ENCODE measurements at places on chromosomes 5 and 9.

DNA sequence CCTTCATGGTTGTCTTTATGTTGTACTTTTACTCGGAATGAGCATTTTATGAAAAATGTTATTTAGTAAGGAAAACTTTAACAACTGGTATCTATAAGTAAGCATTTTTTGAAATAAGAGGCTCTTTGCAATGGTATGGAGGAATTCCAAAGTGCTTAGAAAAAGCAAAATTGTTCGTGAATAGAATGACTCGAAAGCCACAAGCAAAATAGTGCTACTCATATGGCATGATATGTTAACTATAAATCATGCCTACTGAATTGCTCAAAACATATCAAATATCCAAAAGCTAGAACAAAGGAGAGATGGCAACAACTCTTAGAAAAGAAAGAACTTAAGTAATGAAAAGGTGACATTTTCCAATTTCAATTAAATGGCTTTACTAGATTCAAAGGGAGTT, 216.3 kb downstream of the KIAA0825 start:
- no peak for DNase-seq

DNA sequence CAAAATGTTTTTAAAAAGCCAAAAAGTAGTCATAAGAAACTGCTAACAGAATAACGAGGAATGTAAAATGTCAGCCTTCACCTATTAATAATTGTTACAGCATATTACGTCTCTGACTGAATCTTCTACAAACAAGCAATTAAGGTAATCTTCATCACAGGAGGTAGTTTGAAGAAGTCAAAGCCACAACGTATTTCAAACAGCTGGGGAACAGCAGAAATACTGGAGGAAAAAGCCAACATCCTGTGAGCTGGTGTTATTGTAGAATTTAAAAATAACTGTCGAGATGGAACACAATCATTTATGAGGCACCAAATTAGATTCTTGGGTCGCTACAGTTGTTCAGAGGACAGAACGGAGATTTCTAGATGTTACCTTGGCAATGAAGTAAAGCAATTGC, 450.5 kb downstream of the AGTPBP1 start:
- no peak for DNase-seq

DNA sequence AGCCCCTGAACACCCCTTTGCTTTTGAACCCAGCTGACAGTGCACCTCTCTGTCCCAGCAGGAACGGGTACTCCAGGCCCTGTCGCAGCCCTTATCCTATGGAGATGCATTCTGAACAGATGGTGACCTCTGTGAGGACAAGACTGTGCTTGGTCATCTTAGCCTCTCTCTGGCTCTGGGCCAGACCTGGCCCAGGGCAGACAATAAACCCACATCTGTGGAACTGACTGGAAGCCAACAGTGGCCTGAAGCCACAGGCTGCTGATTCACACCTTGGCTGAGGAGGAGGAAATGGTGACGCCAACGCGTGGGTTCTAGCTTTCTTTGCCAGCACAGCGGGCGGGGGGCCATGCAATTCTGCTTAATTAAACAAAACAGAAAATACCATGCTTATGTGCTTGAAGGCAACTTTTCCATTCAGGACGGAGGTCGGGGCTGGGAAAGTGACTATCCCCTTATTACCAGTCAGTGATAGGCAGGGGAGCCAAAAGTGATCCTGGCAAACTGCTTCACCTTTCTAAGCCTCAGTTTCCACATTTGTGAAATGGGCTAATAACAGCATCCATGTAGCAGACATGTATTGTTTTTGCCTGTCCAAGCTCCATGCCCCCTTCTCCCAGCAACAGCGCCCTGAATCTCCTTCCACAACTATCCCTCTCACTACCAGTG, 10.8 kb downstream of the SH3PXD2B start:
- DNase-seq, result peak; percentile 62

GRCh38 chr9:17695482-17695881, 116.6 kb downstream of the SH3GL2 start:
- no peak for DNase-seq

- DNase-seq, result no peak
Measured at GRCh38 chr5:153429761-153430380, 60.6 kb upstream of the GRIA1 start.

DNA sequence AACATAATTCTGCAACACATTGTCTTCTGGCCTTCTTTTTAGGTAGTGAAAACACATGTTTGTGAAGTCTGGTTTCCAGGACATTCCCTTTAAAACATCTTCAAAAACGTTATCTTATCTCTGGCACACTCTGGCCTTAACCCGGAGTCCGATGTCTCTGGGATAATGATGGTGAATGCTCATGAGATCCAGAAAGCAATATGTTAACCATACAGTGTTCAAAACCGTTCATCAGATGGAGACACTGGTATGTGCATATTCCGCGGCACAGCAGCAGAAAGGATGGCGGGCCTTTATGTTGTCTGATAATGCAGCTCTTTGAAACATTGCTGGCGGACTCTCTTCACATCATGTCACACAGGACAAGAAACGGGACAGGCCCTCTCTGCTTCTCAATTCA, 605.2 kb downstream of the CCDC171 start:
- DNase-seq, result no peak

- no peak for DNase-seq
Measured at GRCh38 chr9:7083192-7083591, 325.4 kb downstream of the KDM4C start.

DNA sequence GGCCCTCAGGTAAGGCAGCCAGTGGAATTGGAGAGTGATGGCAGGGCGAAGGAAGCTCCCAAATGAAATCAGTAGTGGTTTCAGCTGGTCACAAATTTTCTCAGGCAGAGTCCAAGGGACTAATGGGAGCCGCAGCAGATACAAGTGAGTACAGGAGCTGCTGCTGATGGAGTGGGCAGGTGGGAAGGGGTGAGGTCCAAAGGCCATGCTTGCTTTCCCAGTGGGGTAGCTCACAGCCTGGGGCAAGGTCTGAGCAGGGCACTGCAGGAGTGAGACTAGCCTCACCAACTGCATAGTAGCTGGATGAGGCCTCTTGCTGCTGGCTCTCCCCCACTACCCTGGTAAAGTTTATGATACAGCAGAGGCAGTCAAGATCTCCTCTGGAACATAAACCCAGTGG, 38.2 kb downstream of the MTAP start:
- no peak for DNase-seq
